ENCODE measurements at places on chromosomes 3 and 15.
A peak's percentile ranks its signal among the peaks of the same experiment; 100 is the strongest.

- no peak for DNase-seq
Observed at GRCh38 chr3:136958939-136959338, 1.2 kb downstream of the IL20RB start.

- DNase-seq = no peak
Observed at GRCh38 chr3:55329849-55330248, 157.3 kb downstream of the WNT5A start.

DNA sequence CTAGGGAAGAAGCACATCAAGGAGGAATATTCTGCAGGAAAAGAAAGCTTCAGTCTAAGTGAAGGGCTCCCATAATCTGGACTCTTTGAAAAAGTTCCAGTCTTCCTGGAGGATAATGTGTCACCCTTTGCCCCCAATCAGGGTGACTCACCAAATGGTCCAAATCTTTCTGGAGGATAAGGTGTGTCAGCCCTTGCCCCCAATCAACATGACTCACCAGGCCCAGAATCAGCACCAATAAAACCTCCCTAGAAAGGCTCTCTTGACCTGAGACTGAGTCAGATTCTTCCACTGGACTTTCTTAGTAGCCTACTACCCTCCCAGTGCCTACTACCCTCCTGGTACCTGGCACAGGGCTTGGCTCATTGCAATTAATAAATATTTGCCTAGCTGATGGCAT lies 9.5 kb upstream of the ARL14 start:
- DNase-seq = no peak

GRCh38 chr3:14474363-14475081 lies 65.6 kb downstream of the GRIP2 start:
- no peak for DNase-seq

DNA sequence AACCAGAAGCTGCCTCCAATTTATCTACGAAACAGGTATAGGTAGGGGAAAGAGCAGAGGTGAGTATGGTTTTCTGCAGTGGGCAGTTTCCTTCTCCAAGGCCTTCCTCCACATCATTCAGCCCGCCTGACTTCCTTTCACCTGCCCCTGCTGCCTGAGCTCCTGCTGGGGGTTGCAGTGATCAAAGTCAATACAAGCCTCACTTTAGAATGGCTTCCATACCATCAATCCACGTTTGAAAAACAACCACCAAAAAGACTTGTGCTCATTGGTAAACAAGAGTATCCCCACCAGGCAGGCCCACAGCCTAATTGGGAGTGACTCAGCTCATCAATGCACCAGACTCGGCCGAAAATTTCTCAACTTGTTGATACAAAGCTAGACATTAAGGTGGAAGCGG lies 159.9 kb downstream of the MAGI1 start:
- DNase-seq = no peak

DNA sequence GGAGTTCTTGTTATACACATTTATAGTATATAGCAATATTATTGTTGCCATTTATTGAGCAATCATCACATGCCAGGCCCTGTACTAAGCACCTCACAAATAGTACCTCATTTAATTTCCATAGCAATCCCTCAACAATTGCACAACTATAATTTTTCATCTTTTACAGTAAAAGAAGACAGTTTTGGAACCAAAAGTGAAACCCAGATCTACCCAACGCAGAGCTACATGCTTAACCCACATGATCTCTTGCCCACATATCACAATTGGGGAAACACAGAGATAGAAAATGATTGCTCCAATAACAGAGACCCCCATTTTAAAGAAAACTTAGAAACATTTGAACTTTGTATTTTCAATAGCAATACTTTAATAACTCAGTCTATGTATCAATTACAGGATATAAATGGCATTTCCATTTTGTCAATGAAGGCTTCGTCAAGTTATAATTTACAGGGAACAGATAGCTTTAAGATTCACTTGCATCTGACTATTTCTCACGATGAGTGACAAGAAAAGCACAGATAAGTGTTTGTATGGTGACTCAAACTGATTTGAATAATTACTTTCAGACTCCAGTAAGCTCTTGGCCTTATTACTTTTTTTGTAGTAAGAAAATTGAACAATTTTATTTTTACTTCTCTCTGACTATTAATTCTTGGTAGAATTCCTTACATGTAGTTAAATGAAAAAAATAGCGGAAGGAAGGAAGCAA lies 38.7 kb upstream of the CCDC50 start:
- no peak for DNase-seq

DNA sequence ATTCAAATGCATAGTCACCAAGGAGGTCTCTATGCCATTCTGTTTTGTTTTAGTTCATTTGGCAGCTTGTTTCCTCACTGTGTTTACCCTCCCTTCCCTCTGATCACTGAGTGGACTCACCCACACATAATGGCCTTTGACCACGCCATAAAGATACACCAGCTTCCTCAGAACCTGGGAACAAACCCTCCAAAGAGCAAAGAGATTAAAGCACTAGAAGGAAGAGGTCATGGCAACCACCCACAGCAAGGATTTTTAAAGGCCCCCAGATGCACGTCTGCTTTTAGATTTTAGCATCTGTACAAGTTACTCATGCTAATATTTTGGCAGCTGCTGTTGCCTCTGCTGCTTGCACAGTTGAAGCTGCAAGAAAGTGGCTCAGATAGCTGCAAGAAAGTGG lies 47.9 kb upstream of the CADPS start:
- DNase-seq = no peak

DNA sequence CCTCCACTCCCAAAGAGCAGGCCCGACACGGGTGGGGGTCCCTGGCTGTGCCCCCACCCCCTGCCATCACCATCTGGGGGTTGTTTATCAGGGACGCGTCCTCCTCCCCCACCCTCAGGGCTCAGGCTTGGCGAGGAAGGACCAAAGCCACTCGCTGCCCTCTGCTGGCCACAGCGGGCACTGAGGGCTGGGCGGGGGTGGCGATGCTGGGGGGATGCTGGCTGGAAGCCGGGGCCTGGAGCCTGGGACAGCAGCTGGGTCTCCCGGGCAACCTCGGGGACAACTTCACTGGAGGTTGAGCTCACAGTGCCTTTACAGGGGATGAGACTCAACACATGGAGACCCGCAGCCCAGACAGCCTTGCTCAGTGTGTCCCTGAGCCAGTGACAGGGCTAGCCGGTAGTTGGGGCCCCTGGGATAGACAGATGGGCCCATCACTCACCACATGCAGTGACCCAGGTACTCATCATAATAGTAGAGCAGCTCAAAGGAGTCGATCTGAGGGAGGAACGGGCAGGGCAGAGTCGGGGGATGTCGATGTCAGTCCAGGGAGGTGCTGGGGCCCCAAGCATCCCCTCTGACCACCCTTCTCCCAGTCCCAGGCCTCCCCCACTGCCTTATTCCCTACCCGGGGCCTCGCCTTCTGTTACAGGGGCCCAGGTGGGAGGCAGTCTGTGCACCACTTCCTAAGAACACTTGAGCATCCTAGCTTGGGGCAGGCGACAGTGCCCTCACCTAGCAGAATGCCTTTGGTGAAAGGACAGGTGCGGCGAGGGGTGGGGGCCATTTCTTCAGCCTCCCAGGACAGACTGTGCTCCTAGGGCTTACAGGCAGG lies 5.9 kb upstream of the CALML4 start:
- peak; percentile 20 for DNase-seq
